ENCODE measurements at places on chromosomes 12 and 14.

GRCh38 chr12:77644915-77645605 is 185.6 kb upstream of the NAV3 start:
- DNase-seq = no peak

- no peak for DNase-seq
These were observed 289.3 kb downstream of the DUSP6 start for GRCh38 chr12:89062996-89063395.

GRCh38 chr12:110689281-110690126 is 589 bp upstream of the HVCN1 start:
- DNase-seq = no peak

DNA sequence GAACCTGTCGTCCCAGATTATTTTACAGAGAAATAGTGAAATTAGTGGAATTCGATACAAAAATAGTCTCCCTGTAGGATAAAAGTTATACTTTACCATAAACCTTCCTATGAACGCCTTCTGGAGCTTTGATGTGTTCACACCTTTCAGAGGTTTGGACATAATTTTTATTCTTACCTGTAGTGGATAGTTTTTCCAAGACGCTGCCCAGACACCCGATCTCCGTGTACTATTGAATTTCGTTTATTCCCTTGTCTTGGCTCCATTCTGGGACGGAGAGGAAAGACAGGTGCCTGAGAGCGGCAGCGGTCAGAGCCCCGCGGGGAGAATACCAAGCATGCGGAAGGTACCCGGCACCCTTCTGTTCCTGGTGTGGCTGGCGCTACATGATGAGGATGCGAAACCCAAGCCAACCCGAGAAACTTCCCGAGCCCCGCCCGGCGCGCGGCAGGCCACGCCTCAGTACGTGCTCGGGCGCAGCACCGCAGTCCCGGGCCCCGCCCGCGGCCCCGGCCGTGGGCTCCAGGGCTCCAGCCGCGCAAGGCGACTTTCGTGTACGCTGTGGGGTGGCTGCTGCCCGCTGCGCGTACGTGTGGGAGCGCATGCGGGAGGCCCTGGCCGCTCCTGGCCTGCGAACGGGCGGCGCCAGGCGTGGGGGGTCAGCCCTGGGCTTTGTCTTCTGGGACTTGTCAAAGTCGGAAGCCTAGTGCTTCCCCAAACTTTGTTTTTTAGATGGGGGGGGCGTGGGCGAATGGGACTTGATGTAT is 11.3 kb upstream of the SNAPC1 start:
- DNase-seq = peak; percentile 73

DNA sequence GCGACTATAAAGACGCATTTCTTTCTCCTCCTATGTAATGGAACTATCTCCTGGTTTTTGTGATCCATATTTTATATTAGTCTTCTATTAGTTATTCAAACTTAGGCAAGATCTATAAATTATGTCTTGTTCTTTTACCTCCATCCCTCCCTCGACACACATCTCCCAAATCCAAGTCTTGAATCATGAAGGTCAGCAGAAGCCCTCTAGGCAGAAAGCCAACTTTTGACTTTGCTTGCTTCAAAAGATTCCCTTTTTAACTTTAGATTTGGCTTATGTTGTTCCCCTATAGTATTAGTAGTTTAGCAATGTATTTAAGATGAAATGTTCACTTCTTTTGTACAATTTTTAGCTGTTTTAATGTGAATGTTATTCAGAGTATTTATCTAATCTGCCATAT is 689.8 kb downstream of the SLC6A15 start:
- DNase-seq = no peak

DNA sequence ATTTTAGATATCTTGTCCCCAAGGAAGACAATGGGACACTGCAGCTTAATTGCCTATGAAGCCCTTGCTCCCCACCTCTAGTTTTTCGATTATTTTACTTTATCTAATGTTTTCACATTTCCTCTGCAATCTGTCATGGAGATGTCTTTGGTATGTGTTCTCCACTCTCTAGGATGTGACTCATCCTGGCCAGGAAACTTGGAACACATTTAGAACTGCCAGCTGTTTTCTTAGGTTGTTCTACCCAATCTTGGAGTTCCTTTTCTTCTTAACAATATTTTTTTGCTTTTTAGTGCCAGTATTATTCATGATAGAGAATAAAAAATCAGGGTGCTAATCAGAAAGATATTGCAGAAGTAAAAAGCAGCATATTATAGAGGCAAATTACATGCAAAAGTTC is 101.7 kb upstream of the CLEC14A start:
- DNase-seq = no peak

GRCh38 chr12:93407963-93408283 is 30.2 kb downstream of the NUDT4 start:
- DNase-seq = no peak

DNA sequence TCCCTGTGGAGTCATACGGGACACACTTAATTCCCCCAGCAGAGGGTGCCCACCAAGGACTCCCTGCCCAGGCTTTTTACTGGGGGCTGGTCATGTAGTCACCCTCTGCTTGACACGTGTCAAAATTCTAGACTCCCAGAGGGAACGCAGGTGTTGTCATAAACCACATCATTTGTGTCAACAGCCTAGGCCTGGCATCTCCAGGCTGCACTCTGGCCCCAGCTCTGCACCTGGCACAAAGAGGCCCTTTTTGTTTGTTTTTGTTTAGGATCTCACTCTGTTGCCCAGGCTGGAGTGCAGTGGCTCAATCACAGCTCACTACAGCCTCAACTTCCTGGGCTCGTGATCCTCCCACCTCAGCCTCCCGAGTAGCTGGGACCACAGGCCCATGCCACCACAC is 21.1 kb downstream of the BRI3BP start:
- no peak for DNase-seq

GRCh38 chr14:69882116-69882864 is 3.1 kb downstream of the SMOC1 start:
- DNase-seq = no peak

- peak; percentile 51 for DNase-seq
These were observed 760 bp downstream of the ACTN1 start for GRCh38 chr14:68978172-68978911.

- no peak for DNase-seq
These were observed 9.7 kb downstream of the FUT8 start for GRCh38 chr14:65422088-65422834.

GRCh38 chr12:4960030-4960429 is 50.3 kb downstream of the KCNA1 start:
- DNase-seq = no peak

GRCh38 chr14:83611491-83611890 is 1918.5 kb upstream of the FLRT2 start:
- no peak for DNase-seq

DNA sequence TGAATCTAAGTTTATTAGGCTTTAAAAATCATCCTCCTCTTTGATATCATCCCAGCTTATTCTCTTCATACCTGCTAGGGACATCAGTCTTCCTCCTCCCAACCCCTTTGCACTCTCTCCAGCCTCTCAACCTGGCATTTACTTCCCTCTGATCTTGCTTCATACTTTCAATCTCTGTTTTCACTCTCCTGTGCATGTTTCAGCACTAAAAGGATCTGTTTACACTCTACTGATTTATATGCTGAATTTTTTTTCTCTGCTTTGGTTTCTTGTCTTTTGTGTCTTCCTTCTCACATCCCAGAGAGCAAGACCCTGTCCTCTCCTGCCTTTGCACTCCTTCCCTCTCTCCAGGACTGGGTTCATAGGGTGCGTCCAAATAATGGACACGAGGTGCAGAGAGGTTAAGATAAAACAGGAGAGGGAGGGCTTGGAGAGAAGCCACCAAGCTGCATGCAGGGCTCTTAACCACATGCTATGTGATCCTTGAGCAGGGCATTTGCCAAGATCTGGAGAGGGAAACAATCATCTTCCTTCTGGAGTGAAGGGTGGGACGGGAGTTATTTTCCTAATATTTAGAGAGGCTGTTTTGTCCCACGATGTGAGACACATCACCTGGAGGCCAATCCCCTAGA is 3.0 kb upstream of the CISTR start:
- no peak for DNase-seq

GRCh38 chr12:39372929-39373328 is 70.0 kb downstream of the KIF21A start:
- peak; percentile 7 for DNase-seq

GRCh38 chr12:11707535-11707934 is 58.1 kb downstream of the ETV6 start:
- DNase-seq = no peak

DNA sequence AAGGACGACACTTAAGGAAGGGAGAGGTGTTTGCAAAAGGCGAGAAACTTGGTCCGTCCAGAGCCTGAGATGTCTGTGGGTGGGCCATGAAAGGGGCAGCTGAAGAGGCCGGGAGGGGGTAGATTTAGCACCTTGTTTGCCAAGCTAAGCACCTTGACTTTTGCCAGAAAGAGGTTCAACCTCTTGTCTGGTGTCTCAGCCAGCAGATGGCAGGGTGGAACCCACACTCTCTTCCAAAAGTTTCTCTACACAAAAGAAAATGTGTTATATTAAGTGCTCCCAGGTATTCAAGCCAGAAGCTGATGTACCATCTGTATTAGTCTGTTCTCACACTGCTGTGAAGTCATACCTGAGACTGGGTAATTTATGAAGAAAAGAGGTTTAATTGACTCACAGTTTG is 69.9 kb downstream of the SUDS3 start:
- no peak for DNase-seq

GRCh38 chr12:4645023-4645422 is 3.8 kb downstream of the AKAP3 start:
- DNase-seq = no peak

GRCh38 chr14:90576981-90577660 is 180.3 kb downstream of the CALM1 start:
- DNase-seq = no peak

DNA sequence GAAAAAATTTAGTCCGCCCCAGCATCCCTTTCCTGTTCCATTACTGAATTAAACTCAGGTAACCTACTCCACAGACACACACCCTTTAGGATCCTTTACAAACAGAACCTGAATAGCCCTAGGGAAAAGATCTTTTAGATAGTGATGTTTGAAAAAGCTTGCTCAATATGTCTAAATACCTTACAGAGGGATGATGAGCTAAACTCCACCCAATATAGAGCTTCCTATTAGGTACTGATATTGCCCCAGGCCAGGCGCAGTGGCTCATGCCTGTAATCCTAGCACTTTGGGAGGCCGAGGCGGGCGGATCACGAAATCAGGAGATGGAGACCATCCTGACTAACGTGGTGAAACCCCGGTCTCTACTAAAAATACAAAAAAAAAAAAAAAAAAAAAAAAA is 50.1 kb downstream of the FERMT2 start:
- DNase-seq = no peak

GRCh38 chr14:105855246-105855892 is 329.0 kb downstream of the TMEM121 start:
- no peak for DNase-seq

- no peak for DNase-seq
These were observed 191.7 kb downstream of the DAD1 start for GRCh38 chr14:22397221-22397737.

DNA sequence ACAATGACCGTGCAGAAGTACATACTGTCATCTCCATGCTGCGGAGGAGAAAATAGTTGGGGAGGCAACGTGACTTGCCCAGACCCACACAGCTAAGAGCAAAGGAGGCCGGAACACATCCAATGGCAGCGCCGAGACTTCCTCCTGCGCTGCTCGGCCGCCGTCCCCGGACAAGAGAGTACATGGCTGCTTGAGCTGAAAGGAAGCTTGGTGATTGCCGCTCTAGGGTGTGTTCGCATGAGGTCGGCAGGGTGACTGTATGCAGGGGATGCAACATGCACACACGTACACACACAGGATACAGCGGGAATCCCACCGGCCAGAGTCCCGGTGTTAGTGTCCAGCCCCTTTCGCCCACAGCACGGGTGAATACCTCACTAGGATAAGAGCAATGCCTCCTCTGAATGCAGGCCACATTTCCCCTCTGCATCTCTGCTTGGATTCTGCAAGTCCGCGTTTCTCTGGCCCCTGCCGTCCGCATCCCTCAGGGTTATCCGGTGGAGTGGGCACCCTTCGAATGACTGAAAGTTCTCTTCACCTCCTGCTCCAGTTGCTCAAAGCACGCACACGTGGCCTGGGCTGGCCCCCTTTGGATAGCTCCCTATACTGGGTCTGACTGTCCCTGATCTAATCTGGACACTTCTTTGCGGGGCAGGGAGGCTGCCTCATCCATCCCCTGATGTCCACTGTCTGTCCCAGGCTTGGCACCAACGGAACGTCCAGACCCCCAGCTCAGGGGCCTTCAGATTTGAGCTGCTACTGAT is 78.8 kb downstream of the GSC start:
- no peak for DNase-seq

DNA sequence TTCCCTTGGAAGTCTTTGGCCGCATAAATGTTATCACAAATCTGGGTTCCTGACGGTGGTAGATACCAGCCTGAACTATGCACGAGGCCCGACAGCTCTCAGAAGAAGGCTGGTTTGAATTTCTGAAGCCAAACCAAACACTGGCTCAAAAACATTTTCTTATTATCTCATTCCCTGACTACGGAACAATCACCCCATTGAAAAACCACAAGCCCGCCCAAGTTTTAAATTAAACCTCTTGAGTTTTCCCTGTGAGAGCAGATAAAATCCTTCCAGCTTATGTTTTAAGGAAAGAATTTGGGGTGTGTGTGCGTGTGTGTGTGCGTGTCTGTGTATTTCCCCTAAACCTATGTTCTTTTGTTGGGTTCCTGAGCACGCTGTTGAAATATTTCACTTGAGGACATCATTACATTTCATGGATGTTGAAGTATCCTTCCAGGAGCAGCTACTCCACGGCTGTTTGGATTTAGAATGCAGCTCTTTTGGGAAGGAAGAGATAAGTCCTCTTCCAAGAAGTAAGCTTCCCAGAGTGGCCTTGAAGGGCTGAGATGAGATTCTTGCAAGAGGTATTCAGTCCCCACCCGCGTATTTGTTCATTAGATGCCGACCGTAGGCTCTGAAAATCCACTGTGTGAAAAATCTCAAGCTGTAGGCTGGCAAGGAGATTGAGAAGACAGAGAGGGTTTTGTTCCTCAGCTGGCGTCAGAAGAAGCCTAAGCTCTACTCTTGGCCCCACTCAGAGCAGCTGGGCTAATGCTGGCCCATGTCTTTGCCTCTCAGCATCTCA is 131.0 kb upstream of the NCOR2 start:
- DNase-seq = no peak

DNA sequence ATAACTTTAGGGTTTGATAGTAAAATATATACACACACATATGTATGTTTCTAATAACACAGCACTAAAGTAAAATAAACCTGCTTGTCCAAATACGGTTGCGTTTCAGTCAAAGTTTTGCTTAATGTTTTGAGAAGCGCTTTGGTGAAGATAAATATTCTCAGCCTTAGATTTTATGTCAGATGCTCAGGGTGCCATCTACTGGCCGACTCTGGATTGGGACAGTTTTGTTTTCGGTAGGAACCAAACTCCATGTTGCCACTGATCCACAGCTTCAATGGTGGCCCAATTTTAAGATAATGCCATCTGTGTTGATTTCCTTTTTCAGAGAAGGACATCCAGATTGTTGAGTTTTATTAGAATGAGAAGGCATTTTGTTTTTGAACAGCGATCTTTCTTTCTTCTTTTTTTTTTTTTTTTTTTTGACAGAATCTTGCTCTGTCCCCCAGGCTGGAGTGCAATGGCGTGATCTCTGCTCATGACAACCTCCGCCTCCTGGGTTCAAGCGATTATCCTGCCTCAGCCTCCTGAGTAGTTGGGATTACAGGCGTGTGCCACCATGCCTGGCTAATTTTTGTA is 43.1 kb downstream of the LLPH start:
- DNase-seq = no peak
